GM23248 (cell line): ENCODE measurements at places on chromosomes 3 and 15. TPM values are rescaled to one million over a fixed set of nuclear protein-coding genes. Genes with fewer than 3 reads are reported as not detected.
A peak's percentile ranks its signal among the peaks of the same experiment; 100 is the strongest.

- H3K27me3 ChIP-seq = no peaks in the 10 kb centered on the region
- H3K27ac ChIP-seq = peak overlapping the region; percentile 20; the same call in 1 of the 2 replicates
- H3K36me3 ChIP-seq = no peaks in the 10 kb centered on the region
- peaks cover 23% of the 10 kb centered on the region for H3K4me1 ChIP-seq
- peak overlapping the region; percentile 44 for H3K4me3 ChIP-seq
- peak; percentile 50 for DNase-seq
These were observed 5.7 kb downstream of the LYSMD2 start for GRCh38 chr15:51731549-51732267.

GRCh38 chr3:187987924-187988323 is 166.0 kb upstream of the LPP start:
- H3K36me3 ChIP-seq = no peaks in the 10 kb centered on the region
- H3K27me3 ChIP-seq = no peaks in the 10 kb centered on the region
- no peak for DNase-seq
- H3K4me3 ChIP-seq = no peak overlapping the region
- no peak overlapping the region for H3K27ac ChIP-seq

- H3K27ac ChIP-seq = no peak overlapping the region
- DNase-seq = no peak
- H3K4me3 ChIP-seq = no peak overlapping the region
These were observed 43.1 kb upstream of the HACD2 start for GRCh38 chr3:123627673-123628670.

GRCh38 chr3:72597756-72598195 is 250.5 kb downstream of the SHQ1 start:
- H3K4me1 ChIP-seq = no peaks in the 10 kb centered on the region; the same call in 1 of the 2 replicates
- H3K27me3 ChIP-seq = peaks cover 17% of the 10 kb centered on the region
- no peak overlapping the region for H3K4me3 ChIP-seq

DNA sequence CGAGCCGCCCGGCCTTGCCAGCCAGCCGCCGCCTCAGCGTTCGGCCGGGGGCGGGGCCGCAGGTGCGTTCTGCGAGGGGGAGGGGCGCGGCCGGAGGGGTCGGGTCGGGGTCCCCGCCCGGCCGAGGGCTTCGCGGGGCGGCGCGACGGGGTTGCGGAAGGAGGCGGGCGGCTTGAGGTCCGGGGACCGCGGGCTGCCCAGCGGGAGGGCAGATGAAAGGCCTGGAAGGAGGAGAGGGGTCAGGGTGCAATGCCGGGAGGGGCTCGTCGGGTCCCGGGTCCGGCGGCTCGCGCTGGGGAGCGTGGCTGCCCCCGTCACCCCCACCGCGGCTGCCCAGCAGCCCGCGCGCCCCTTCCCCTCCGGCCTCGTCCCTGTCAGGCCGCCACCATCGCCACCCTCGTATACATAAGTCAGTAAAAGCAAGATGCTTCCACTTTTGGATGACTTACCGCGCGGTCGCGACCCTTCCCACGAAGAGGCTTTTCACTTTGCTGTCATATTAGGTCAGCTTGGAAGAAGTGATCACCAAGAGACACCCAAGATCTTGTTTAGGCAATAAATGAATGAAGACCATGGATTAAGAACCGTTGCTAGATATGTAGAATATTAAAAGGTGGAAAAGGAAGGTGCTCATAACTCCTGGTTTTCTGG is 620 bp upstream of the ANP32A start:
- H3K4me3 ChIP-seq = peak overlapping the region; percentile 89
- peak; percentile 34 for DNase-seq
- H3K27ac ChIP-seq = no peak overlapping the region

CRABP1 gene
- total RNA-seq = not detected in 2 replicates

DNA sequence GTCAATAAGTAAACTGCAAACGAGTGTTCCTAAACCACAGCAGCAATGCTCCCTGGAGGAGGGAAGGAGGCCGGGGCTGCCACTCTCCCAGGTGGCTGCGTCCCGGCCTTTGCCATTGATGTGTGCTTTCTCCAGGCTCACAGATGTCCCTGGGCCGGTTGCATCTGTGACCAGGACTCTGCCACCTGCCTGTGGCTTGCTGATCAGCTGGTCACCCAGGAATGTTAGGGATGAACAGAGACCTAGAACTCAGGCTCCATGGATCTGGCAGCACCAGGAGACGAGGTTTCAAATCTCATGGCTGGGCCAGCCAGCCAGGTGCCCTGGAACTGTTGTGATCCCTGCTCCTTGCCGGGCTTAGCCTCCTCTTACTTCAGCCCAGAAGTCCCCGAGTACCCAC is 65.7 kb downstream of the KLF15 start:
- H3K27me3 ChIP-seq = no peaks in the 10 kb centered on the region; the same call in 1 of the 2 replicates
- DNase-seq = no peak
- H3K4me3 ChIP-seq = no peak overlapping the region
- no peaks in the 10 kb centered on the region for H3K4me1 ChIP-seq
- no peaks in the 10 kb centered on the region for H3K36me3 ChIP-seq

GRCh38 chr3:84960581-84960980 is 1.8 kb downstream of the CADM2 start:
- no peaks in the 10 kb centered on the region for H3K36me3 ChIP-seq
- H3K27me3 ChIP-seq = peaks cover 22% of the 10 kb centered on the region
- no peak overlapping the region for H3K27ac ChIP-seq
- no peak for DNase-seq
- H3K4me1 ChIP-seq = no peaks in the 10 kb centered on the region

GRCh38 chr3:73315706-73316105 is 254.2 kb downstream of the EBLN2 start:
- peaks cover 15% of the 10 kb centered on the region for H3K27me3 ChIP-seq
- H3K4me3 ChIP-seq = no peak overlapping the region
- H3K36me3 ChIP-seq = no peaks in the 10 kb centered on the region
- H3K4me1 ChIP-seq = no peaks in the 10 kb centered on the region

DNA sequence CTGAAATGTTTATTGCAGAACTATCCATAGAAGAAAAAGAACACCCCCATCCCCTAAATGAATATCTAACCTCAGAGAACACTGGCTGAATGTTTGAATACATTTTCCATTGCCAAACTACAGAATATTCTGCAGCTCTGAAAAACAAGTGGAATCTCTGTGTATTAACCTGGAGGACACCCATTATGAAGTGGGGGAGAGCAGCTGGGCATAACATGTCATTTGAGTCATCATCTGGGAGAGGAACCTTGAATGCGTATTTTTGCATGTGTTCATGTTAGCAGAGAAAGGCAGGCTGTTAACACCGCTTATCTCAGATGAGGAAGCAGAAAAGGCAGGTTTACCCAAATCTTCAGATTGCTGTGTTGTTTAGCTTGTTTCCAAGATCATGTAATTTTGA is 31.5 kb downstream of the ESYT3 start:
- no peak overlapping the region for H3K27ac ChIP-seq
- DNase-seq = no peak
- no peak overlapping the region for H3K4me3 ChIP-seq
- no peaks in the 10 kb centered on the region for H3K36me3 ChIP-seq
- peaks cover 8% of the 10 kb centered on the region; the same call in 1 of the 2 replicates for H3K4me1 ChIP-seq

CCPG1 gene
- total RNA-seq = 147 and 169 TPM in 2 replicates

GRCh38 chr3:59131016-59131766 is 81.4 kb upstream of the CFAP20DC start:
- H3K36me3 ChIP-seq = no peaks in the 10 kb centered on the region
- no peak overlapping the region for H3K27ac ChIP-seq
- H3K4me3 ChIP-seq = no peak overlapping the region

KLF15 gene
- total RNA-seq = 0.13 and 0.54 TPM in 2 replicates

- no peak overlapping the region for H3K4me3 ChIP-seq
- H3K4me1 ChIP-seq = no peaks in the 10 kb centered on the region; the same call in 1 of the 2 replicates
- H3K36me3 ChIP-seq = no peaks in the 10 kb centered on the region
- peaks cover 76% of the 10 kb centered on the region for H3K27me3 ChIP-seq
- no peak for DNase-seq
These were observed 6.6 kb upstream of the SOX2 start for GRCh38 chr3:181705086-181705480.
